GM04503 (cell line): ENCODE measurements at places on chromosomes 4 and X.

DNA sequence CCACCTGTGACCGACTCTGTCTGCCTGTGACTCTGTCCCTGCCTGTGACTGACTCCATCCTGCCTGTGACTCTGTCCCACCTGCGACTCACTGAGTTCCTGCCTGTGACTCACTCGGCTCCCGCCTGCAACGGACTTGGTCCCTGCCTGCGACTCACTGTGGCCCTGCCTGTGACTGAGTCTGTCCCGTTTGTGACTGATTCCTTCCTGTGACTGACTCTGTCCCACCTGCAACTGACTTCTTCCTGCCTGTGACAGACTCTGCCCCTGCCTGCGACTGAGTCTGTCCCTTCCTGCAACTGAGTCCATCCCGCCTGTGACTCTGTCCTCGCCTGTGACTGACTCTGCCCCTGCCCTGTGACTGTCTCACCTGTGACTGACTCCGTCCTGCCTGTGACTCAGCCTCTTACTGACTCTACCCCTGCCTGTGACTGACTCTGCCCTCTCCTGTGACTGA lies 9.6 kb upstream of the UVSSA start:
- no peak for DNase-seq

DNA sequence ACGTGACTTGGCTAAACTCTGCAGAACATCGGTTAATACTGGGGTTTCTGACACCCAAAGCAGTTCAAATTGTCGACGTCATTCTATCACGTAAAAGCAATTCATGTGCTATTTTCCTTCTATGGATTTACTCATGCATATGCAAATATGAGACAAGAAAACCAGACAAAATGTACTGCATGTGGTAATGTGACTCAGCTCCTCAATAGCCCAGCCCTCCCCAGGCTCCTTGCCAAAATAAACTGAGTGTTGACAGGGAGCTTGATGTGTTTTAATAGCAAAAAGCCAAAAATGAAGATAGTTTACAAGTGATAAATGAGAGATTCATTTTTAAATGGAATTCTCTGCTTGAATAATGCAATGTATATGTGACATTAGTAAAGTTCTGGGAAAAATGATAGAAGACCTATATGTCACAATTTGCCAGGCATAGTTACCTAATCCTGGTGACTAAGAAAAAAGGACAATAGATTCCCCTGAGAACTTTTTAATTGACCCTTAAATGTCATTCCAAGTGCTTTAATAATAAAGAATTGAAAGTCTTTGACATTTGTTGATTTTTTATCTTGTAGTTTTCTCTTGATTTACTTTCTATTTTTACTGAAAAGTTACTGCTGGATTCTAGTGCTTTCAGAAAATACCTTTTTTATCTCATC lies 1700.6 kb upstream of the TENM3 start:
- no peak for DNase-seq

- no peak for DNase-seq
These were observed 41.5 kb downstream of the EFNB1 start for GRCh38 chrX:68870357-68870756.

- DNase-seq, result no peak
These were observed 26.0 kb upstream of the VSIG1 start for GRCh38 chrX:108018656-108019381.
